ENCODE measurements at places on chromosomes 6 and 20.

DNA sequence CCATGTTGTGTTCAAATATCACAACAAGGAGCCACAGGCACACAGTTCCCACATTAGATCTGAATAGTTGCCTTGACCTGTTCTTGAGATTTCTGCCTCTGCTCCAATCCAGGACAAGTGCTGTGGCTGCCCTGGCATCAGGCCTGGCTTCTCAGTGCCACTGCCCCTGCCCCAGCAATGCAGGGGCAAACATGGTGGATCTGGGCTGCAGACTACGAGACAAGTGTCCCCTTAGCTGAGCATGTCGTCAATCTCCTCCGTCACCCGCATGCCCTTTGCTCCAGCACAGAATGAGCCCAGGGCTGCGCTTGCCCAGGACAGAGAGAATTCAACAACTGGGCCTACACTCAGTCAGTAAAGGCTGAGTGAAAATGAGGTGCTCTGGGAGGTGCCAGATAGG, 201.6 kb downstream of the SYNDIG1 start:
- no peak for DNase-seq

- peak; percentile 32 for DNase-seq
These were observed 63.0 kb upstream of the CD2AP start for GRCh38 chr6:47414423-47415167.

DNA sequence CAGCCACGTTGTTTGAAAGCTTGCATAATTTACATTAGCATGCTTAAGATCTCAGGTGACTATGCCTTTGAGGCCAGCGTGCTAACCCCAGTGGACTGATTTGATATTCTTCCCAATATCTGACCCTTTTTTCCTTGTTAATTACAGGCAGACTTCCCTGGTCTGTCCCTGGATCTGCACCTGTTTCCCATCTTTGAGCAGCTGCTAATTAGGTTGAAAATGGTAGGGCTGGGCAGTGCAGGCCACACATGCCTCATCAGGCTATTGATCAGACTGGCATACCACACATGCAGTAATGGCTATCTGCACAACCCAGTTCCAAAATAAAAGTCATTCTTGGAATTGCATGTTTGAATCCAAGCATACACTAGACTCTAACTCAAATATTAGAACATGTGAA, 164.3 kb upstream of the TFAP2D start:
- no peak for DNase-seq

GRCh38 chr20:48912065-48912464, 9.4 kb upstream of the ARFGEF2 start:
- no peak for DNase-seq

GRCh38 chr6:21116736-21117135, 476.8 kb upstream of the SOX4 start:
- no peak for DNase-seq

DNA sequence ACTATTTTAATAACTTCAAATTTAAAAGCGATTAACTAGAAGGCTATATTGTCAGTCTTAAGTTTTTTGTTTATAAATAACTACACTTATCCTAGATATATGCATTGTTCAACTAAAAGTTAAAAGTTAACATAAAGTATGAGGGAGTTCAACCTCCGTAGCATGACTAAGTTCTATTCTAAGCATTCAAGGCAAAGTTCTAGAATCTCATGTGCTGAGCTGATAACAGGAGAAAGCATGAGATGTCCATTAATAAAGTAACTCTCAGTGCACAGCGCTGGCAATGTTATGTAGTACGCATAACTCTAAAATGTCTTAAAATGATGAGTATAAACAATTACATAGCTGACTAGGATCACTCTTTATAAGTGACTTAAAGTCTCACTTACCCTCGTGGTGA, 264.8 kb downstream of the RNGTT start:
- no peak for DNase-seq

- no peak for DNase-seq
These were observed 39.6 kb upstream of the CD93 start for GRCh38 chr20:23125625-23126191.

DNA sequence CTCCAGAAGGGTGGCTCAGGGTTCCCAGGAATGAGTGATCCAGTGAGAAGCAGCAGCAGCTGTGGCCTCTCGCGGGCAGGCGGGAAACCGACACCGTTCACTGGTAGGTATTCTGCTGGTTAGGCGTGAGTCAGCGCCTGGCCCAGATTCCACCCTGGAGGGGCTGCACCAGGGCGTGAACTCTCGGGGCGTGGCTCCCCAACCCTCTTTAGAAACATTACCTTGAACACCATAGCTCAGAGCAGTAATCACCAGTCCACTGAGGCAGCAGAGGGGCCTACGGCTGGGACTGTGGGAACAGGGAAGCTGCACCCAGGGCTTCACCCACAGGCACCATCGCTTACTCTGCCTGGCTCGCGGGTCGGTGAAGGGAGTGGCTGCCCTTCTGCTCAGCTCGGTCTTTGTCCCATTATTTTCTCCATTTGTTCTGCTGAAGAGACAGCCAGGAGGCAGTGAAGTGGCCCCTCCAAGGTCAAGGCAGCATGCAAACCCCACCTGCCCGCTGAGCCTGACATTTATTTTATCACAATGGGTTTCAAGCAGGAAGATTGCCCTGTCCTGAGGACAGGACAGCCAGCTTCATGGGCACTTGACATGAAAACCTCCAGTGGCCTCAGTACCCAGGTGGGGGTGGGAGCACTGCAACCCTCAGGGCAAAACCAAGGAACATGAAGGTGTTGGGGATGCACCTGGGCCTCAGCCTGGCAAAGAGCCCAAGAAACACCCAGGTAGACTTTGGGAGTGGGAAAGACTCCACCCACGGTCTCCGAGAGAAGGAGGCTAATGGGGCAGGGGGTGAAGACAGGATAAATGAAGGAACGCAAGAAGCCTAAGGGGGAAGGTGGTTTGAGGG, 51.0 kb upstream of the CD93 start:
- peak; percentile 91 for DNase-seq

- DNase-seq = peak; percentile 22
These were observed 496 bp downstream of the GRM4 start for GRCh38 chr6:34145161-34146020.

GRCh38 chr6:86357877-86358276, 579.5 kb upstream of the HTR1E start:
- DNase-seq = no peak

GRCh38 chr6:71038711-71039344, 82.0 kb upstream of the B3GAT2 start:
- peak; percentile 3 for DNase-seq

- DNase-seq = no peak
These were observed 1.3 kb upstream of the ENPP4 start for GRCh38 chr6:46128476-46128875.

- DNase-seq = no peak
These were observed 15.3 kb downstream of the PCIF1 start for GRCh38 chr20:45949542-45950329.

DNA sequence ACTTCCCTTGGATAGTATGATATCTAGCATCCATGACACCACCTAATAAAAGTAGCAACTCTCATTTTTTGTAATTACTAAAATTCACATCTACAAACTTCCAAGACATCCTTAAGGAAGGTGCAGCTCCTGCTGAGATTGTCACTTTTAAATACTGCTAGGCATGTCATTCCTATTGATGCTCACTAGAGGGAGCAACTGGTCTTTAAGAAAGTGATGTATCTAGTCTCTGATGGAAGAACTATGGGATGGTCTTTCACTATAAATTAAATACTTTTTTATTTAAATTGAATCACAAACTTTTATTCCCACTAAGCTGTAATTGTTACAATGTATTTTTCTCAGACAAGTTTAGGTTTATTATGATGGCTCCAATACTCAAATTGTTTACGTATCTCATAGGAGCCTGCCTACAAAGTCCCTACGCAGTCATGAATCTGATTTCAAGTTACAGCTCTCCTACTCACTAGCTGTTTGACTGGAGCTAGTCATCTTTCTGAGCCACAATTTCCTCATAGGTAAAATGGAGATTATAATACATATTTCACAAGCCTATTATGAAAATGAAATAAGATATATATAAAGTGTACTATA, 8.1 kb upstream of the TSPYL1 start:
- DNase-seq = peak; percentile 70

DNA sequence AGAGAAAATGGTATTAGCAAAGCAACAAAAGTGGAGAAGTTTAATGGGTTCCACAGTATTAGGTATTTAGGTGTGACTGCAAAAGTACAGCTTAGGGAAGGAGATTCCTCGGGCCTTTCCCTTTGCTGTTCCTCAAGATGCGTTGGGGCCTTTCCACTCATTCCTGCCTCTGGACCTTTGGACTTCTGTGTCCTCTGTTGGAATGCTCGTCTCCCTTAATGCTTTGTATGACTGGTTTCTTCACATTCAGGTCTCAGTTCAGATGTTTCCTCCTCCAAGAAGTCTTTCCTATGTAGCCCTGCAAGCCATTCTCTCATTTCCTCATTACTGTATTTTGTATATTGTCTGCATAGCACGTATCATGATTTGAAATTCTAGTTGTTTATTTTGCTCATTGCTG, 39.6 kb downstream of the CTNNBL1 start:
- no peak for DNase-seq

DNA sequence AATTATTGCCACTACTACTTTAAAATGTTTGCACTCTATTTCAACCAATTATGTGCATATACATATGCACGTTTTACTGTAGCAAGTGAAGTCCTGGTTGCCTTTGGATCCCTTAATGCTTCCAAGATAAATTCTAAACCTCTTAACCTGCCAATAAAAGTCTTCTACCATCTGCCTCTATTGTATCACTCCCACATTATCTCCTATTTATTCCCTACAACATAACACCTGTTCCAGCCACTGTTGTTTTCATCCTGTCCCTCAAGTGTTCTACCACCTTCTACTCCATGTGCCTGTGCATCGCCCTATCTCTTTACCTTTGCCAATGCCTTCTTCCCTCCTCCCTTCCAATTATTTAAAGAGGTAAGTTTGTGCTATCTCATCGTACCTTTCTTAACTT, 499.0 kb upstream of the RNF217 start:
- no peak for DNase-seq

DNA sequence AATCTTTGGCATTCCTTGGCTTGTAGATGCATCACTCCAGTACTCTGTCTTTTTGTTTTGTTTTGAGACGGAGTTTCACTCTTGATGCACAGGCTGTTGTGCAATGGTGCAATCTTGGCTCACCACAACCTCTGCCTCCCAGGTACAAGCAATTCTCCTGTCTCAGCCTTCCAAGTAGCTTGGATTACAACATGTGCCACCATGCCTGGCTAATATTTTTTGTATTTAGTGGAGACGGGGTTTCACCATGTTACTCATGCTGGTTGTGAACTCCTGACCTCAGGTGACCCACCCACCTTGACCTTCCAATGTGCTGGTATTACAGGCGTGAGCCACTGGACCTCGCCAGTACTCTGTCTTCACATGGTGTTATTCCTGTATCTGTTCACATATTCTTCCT, 35.8 kb upstream of the LGSN start:
- DNase-seq = peak; percentile 22

- DNase-seq = peak; percentile 34
These were observed 5.9 kb downstream of the SLC2A10 start for GRCh38 chr20:46715292-46715756.

GRCh38 chr20:6767536-6768227, at the start of gene BMP2:
Gene BMP2 (plus strand): TSS chr20:6767686. CDS start chr20:6770127, 2,441 bp downstream.
- no peak for DNase-seq

- DNase-seq = peak; percentile 62
These were observed 26.5 kb downstream of the BCKDHB start for GRCh38 chr6:80133020-80133419.

GRCh38 chr20:57567471-57568079, 6.7 kb downstream of the PCK1 start:
- DNase-seq = no peak

DNA sequence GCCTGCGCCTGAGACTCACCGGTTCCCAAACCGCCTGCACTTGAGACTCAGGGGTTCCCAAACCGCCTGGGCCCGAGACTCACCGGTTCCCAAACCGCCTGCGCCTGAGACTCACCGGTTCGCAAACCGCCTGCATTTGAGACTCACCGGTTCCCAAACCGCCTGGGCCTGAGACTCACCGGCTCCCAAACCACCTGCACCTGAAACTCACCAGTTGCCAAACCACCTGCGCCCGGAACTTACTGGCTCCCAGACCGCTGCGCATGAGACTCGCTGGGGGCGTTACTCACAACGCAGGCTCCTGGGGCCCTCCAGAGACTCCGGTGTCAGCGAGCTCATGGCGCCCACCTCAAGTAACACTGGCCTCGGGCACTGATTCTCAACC, 90.2 kb downstream of the DACT2 start:
- no peak for DNase-seq

- DNase-seq = no peak
These were observed 30.7 kb upstream of the COL10A1 start for GRCh38 chr6:116156405-116157326.

DNA sequence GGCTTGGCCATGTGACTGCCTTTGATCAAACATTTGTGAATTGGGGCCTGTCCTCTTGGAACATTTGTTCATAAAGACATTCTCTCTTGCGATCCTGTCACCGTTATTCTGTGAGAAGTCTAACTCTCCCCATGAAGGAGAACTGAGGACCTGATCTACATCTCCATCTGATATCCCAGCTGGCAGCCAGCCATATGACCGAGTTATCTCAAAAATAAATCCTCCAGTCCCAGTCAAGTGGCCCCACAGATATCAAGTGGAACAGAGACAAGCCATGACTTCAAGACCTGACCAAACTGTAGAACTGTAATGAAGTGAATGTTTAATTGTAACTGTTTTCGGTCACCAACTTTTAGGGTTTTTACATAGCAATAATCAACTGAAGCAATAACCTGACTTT, 25.7 kb downstream of the SNX3 start:
- DNase-seq = no peak

DNA sequence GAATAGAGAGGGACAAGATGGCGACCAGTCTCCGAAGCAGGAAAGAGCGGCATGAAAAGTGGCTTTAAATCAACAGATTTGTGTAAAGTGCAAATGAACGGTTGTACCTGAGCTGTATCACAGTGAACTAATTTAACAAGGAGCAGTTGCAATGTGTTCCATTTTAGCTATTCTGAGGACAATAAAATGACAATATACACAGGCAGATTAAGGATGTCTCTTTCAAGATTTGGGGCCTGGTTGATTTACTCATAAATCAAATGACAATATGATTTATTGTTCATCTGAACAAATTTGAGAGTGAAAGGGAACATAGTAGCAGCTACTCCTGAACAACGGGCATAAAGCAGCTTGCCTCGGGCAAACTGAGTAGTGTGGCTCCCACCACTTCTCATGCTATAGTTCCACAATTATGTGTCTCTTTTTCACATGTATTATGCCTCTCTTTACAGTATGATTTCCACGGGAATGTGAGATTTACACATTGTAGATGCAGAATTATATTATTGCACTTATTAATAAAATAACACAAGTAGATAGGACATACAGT, 204.1 kb upstream of the AGPAT4 start:
- DNase-seq = no peak

DNA sequence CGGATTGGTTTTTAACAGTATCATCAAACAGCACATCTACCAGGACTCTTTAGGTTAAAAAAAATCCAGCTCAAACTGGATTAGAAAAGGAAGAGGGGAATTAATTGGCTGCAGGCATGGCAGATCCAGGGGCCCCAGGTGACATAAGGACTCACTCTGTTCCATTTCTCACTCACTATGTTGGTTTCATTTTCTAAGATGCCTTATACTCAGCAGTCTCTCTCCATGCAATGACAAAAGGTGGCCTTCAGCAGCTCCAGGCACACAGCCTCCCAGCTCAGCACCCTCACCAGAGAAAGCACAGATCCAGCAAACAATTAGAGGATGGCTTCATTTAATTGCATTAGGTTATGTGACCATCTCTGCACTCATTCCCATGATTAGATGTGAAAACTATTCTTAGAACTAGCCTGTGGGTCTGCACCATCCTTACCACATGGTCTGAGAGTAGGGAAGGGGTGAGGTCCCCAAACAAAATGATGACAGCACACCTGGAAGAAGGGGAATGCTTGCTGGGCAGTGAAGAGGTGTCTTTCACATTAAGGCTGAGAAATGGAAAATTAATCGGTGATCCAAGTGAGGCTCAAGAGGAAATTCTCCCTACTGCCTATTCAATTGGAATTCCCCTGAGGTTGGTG, 243.1 kb downstream of the CDH26 start:
- DNase-seq = no peak
